ENCODE measurements at places on chromosomes 2 and 18.

DNA sequence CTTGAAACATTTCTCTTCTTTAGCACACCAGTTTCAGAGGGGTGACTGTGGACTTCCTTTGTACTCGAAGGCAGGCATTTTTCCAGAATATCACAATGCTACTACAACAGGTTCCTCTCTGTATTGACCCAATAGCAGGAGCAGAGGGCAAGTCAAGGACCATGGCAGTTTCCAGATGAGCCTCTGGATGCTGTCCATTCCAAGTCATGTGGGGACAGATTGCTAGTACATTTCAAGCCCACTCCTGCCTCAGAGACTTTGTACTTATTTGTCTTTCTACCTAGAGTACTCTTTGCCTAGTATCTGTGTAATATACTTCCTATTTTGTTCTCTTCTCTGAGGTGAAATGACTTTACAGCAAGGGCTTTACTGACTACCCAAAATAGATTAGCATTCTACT is 373.9 kb downstream of the PIK3C3 start:
- no peak for DNase-seq

- DNase-seq = no peak
Measured at GRCh38 chr2:76870011-76870410, 652.2 kb downstream of the LRRTM4 start.

- no peak for DNase-seq
Measured at GRCh38 chr18:65906621-65907034, 155.8 kb downstream of the CDH7 start.

DNA sequence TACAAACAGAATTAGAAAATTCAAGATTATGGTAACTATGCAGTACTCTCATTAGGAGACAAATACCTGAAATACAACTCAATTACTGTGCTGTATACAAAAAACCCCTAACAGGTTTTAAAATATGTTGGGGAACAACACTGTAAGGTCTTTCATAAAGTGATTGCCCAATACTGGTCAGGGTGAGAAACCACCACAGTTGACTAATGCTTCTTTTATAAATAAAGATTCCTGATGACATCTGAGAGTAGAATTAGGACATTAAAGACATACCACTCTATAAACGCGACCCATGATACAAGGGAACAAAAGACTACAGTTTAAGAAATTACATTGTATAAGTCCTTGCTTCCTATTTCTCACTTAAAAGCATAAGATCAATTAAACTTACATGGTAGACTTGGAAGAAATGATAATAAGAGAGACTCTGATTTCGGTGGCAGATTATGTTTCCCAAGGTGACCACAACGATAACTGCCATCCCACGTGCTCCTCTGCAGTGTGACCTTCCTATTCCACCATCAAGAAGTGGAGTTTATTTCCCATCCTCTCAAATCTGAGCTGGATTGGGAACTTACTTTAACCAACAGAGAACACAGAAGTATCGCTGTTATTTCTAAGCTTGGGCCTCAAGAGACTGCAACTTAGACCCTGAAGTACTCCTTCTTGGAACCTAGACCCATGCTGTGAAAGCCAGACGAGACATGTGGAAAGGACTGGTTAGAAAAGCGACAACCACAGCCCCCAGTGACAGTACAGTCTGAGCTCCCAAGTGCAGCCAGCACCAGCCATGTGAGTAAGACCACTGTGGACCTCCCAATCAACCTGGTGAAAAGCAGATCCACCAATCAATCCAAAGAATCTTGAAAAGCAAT is 52.3 kb downstream of the ZNF521 start:
- DNase-seq = no peak

GRCh38 chr2:238700117-238700457 is 147.8 kb upstream of the TWIST2 start:
- no peak for DNase-seq

DNA sequence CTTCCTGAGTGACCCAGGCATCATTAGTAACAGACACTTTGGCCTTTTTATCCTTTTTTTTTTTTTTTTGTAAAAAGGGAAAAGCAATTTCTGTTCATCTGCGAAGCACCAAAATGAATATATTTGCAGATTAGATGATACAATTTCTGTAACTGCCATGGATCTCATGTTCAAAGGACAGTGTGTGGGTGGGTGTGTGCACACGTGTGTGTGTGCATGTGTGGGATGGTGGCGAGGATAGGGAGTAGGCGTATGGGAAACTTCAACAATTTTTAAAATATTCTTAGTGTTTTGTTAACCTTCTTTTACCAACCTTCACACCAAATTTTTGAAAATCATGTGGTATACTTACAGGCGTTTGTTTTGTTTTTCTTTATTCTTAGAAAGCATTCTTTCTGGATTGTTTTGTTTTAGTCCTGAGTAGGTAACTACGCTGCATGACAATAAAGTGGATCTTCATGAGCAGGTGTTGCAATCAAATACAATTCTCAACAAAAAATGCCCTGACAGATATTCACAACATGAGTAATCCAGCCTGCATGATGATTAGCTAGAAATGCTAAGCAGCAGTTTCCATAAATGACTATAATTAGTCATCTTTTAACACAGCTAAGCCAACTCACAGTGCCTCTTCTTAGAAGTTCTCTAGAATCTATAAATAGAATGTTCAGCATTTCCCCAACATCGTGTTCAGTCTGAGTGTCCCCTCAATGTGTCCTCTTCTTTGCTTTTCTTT is 53.5 kb upstream of the RMDN2 start:
- DNase-seq = no peak

- no peak for DNase-seq
Measured at GRCh38 chr2:55585451-55586080, 31.9 kb downstream of the PPP4R3B start.

- no peak for DNase-seq
Measured at GRCh38 chr2:72415781-72416475, 268.3 kb upstream of the CYP26B1 start.

- no peak for DNase-seq
Measured at GRCh38 chr2:197450465-197450864, 2.9 kb upstream of the COQ10B start.

GRCh38 chr2:215363039-215363438 is 51.2 kb downstream of the ATIC start:
- no peak for DNase-seq

- no peak for DNase-seq
Measured at GRCh38 chr2:120331903-120332302, 14.0 kb upstream of the INHBB start.

GRCh38 chr2:117983040-117983439 is 30.8 kb downstream of the CCDC93 start:
- no peak for DNase-seq

DNA sequence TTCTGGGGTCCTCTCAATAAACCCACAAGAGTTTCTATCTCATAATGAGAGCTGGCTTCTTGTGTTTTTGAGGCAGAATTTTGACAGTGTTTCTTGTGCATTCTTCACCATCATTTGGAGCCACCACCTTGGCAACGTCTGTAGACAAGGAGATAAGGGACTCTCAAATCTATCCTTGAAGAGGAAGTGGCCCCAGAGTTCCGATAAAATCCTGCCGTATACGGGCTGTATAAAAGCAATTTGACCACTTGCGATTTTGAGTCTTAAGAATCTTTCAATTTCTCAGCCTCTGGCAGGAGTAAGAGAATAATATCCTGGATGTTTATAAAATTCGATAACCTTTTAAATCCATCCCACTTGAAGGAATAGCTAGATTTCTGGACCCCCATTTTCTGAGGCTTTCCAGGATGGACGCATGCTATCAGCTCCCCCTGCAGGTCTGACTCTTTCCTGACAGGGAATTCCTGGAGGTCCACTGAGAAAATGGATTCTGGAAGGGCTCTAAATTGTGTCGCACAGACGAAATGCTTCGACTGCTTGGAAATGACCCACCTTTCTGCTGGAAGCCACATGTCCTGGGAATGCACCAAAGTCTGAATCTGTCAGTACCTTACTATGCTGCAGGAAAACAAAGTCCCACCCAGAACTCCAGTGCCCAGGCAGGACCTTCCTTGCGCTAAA is 54.1 kb downstream of the E2F6 start:
- peak; percentile 37 for DNase-seq

DNA sequence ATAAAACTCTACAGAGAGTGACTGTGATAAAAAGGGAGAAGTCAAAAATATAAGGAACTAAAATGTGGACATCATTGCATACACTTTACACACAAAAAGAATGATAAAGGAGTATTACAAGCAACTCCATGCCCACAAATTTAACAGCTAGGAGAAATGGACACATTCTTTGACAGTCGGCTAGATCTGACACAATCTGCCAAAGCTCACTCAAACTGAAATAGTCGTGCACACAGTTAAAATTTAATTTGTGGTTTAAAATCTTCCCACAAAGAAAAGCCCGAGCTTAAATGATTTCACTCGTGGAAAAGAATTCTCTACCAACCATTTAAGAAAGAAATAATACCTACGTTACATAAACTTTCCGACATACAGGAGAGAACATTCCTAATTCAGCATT is 132.4 kb downstream of the ZAP70 start:
- no peak for DNase-seq

- DNase-seq = no peak
Measured at GRCh38 chr2:79004680-79005079, 20.8 kb upstream of the REG3G start.

GRCh38 chr2:179260224-179260623 is 4.4 kb downstream of the SESTD1 start:
- no peak for DNase-seq

- no peak for DNase-seq
Measured at GRCh38 chr18:32909798-32910561, 137.2 kb upstream of the KLHL14 start.

DNA sequence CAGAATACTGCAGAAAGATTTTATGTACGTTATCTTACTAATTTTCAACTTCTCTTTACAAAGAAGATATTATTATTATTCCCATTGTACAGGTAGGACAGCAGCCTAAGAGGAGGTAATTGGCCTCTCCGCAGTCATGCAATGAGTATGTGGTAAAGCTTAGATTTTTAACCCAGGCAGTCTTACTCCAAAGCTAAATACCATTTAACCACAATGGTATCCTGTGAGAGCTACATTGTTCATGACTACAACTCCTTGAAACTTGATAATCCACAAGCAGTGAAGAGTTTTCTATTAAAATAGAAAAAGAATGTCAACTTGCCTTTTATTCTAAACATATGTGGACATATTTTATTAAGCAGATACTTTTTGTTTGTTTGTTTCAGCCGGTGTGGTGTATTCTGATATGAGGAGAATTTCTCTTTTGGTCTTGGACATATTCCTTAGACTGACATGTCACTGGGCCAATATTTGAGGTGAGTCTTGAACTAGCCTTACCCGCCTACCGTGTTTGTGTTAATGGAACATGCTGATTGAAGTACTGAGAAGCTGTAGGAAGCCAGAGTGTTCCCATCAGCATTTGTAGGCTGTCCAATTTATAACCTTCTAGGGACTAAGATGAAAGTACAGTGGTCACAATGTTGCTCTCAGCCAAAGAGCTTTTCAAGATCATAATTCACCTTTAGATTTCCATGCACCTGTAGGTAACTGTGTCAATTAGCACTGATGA is 293.9 kb upstream of the DCC start:
- DNase-seq = peak; percentile 42

DNA sequence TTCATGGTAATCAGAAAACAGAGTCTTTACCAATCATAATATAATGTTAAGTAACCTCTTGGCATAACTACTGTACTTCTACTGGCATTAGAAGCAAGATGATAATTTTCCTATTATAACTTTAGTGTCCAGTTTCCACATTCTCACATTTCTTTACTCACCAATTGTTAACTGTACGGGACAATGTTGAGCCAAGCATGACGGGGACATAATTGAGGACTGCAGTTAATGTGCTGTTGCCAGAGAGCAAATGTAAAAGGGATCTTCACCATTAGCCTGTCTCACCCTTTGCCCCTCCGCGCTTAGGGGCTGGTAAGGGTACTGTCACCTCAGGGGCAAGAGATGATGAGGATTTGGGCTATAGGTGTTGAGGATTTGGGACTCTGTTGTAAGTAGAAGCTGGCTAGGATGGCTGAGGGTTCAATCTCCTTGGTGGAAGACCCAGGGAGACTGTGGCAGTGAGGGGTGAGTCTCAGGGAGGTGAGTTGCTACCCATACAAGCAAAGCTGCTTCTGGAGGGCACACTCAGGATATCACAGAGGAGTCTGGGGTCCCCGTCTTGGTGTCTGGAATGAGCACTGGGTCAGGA is 54.4 kb upstream of the IL1RL1 start:
- no peak for DNase-seq

GRCh38 chr2:67917332-67918054 is 145.3 kb downstream of the C1D start:
- no peak for DNase-seq

DNA sequence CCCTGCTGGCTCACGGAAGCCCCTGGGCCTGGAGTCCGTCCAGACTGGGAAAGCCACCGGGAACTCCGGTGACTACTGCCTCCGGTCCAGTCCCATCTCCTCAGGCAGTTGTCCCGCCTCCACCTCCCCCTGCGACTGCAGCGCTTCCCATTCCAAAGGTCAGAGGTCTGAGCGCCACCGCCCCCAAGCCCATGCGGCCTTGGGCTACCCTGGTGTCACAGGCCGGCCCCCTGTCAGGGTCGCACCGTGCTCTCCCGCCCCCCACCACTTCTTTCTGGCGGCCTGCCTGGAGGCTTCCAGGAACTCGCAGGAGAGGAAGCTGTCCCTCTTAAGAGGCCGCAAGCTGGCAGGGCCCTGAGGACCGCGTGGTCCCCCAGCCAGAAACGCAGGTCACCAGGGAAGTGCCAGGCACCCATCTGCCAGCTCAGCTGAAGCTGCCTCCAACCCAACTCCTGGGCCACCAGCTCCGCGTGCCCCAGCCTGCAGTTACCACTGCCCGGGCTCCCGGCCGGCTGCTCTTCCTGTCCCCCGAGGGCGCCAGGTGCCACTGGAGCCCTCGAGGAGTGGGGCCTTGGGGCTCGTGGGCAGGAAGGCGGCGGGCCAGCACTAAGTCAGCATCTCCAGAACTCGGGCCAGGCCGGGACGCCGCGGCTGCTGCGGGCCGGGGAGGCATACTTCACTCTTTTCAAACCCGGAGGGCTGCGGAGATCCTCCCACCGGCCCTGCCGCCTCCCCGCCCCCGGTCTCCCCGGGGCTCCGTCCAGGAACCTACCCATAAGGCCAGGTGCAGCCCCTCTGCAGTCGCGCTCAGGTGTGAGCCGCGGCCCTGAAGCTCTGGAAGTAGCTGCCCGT is 83.3 kb upstream of the POMC start:
- peak; percentile 42 for DNase-seq

GRCh38 chr2:223095207-223095606 is 43.2 kb downstream of the KCNE4 start:
- no peak for DNase-seq

GRCh38 chr18:48676346-48676745 is 137.5 kb downstream of the CTIF start:
- no peak for DNase-seq

GRCh38 chr18:74377776-74378175 is 62.1 kb downstream of the C18orf63 start:
- DNase-seq = no peak

GRCh38 chr2:145156199-145156598 is 636.3 kb upstream of the ZEB2 start:
- DNase-seq = no peak
